Nephron progenitor cell (in vitro differentiated cells): ENCODE measurements at places on chromosomes 11 and 22.

GRCh38 chr22:36253523-36254490 is 874 bp downstream of the APOL1 start:
- H3K27ac ChIP-seq = no peak overlapping the region
- H3K4me1 ChIP-seq = peaks cover 19% of the 10 kb centered on the region
- peaks cover 22% of the 10 kb centered on the region for H3K27me3 ChIP-seq
- no peak for DNase-seq
- no peak overlapping the region for H3K4me3 ChIP-seq

DNA sequence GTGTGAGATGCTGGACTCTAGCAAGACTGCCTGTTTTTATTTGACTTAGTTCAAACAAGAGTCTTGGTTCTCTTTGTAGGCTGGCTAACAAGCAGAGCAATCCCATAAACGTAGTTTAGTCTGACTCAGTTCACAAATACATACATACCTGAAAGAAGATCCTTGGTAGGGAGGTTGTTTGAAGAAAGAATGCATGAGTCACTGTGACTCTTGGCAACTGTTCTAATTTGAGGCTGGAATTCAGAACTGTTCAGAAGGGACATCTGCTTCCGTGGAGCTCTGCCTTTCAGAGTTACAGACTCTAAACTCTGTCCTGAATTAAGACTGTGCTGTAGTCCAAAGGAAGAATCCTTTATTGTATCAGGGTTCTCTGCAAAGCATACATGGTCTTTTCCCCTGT is 32.2 kb downstream of the C2CD3 start:
- no peaks in the 10 kb centered on the region for H3K27me3 ChIP-seq
- H3K27ac ChIP-seq = peak overlapping the region; percentile 69
- peaks cover 5% of the 10 kb centered on the region for H3K4me1 ChIP-seq
- DNase-seq = no peak
- H3K4me3 ChIP-seq = no peak overlapping the region

- no peaks in the 10 kb centered on the region for H3K36me3 ChIP-seq
- H3K27ac ChIP-seq = no peak within 1 kb of the TSS
- H3K27me3 ChIP-seq = peaks cover 6% of the 10 kb centered on the region
These were observed at the start of gene EHF for GRCh38 chr11:34620820-34621792. EHF (plus strand) TSS chr11:34621093; CDS start chr11:34642631, 21,538 bp downstream.

DNA sequence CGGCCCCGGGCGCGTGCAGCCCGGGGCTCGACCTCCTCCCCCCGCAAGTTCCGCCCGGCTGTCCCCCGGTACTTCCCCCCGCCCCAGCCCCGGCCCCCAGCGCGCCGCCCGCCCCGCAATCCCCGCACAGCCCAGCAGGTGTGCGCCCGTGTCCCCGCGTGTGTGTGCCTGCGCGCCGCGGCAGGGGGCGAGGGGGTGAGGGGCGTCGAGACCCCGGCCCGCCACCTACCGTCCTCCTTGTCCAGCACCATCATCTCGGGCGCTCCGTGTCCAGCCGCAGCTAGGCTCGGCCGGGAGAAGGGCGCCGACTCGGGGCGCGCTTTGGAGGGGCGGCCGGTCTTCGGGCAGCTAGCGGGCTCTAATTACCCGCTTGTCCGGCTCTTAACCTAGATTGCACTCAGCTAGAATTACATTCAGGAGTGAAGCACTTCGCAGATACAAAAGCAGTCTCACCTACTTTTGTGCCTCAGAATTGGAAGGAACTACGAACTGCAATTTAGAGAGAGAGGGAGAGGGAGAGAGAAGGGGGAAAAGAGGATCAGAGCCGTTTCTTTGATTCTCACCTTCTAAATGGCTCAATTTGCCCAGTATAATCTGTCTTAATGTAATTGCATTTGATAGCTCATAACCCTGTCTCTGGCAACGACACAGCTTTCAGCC is 439 bp downstream of the LMO1 start:
- H3K4me1 ChIP-seq = peaks cover 11% of the 10 kb centered on the region
- peak; percentile 59 for DNase-seq
- H3K36me3 ChIP-seq = no peaks in the 10 kb centered on the region
- no peak overlapping the region for H3K27ac ChIP-seq

- peaks cover 15% of the 10 kb centered on the region for H3K27me3 ChIP-seq
- no peak overlapping the region for H3K27ac ChIP-seq
- H3K36me3 ChIP-seq = peaks cover 85% of the 10 kb centered on the region
- H3K4me3 ChIP-seq = no peak overlapping the region
These were observed 20.8 kb upstream of the DLAT start for GRCh38 chr11:112004389-112004788.

- H3K27me3 ChIP-seq = peaks cover 9% of the 10 kb centered on the region
- no peak overlapping the region for H3K27ac ChIP-seq
- no peak overlapping the region for H3K4me3 ChIP-seq
- DNase-seq = peak; percentile 41
These were observed 5.3 kb downstream of the ADA2 start for GRCh38 chr22:17213976-17214375.

GRCh38 chr11:121550247-121551030 is 97.7 kb upstream of the SORL1-AS1 start:
- peaks cover 18% of the 10 kb centered on the region for H3K4me1 ChIP-seq
- no peaks in the 10 kb centered on the region for H3K27me3 ChIP-seq
- H3K4me3 ChIP-seq = no peak overlapping the region
- no peak for DNase-seq
- H3K27ac ChIP-seq = no peak overlapping the region

DNA sequence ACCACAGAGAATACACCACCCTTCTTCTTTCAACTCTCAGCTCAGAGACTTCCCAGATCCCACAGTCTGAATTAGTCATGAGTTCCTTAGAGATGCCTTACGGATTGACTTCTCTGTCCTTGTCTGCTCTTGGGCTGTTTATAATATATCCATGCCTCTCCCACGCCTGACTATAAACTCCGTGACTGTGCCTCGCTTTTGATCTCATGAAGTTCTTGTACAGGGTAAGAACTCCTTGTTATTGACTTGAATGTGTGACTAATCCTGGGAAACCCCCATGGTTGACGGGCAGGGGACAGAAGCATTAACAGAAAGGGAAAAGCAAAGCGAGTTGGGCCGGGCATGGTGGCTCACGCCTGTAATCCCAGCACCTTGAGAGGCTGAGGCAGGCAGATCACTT is 62.4 kb upstream of the POU2AF1 start:
- no peak for DNase-seq
- peaks cover 30% of the 10 kb centered on the region for H3K27me3 ChIP-seq
- H3K36me3 ChIP-seq = no peaks in the 10 kb centered on the region
- H3K27ac ChIP-seq = no peak overlapping the region
- H3K4me1 ChIP-seq = peaks cover 28% of the 10 kb centered on the region

- DNase-seq = no peak
- H3K4me1 ChIP-seq = peaks cover 16% of the 10 kb centered on the region
- no peak overlapping the region for H3K4me3 ChIP-seq
- peaks cover 13% of the 10 kb centered on the region for H3K27me3 ChIP-seq
- H3K27ac ChIP-seq = no peak overlapping the region
These were observed 132.4 kb downstream of the PLEKHA7 start for GRCh38 chr11:16881766-16882165.

DNA sequence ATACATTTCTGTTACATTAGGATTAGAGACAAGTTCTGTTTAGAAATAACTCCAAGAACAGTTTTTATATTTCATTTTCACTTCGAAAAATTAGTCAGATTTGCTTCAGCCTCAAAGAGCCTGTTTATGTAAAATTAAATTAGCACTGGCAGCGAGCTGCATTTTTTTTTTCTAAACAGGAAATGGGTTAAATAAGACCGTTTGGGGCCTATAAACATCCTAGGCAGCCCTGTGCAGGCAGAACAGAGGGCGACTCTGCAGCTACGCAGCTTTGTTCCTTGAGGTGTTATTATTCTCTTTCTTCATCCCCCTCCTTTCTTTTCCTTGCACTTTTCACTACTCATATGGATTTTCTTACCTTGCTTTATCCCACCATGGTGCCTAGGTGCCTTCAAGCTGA is 48.7 kb downstream of the CWC15 start:
- no peak for DNase-seq
- H3K4me3 ChIP-seq = no peak overlapping the region
- H3K36me3 ChIP-seq = no peaks in the 10 kb centered on the region

DNA sequence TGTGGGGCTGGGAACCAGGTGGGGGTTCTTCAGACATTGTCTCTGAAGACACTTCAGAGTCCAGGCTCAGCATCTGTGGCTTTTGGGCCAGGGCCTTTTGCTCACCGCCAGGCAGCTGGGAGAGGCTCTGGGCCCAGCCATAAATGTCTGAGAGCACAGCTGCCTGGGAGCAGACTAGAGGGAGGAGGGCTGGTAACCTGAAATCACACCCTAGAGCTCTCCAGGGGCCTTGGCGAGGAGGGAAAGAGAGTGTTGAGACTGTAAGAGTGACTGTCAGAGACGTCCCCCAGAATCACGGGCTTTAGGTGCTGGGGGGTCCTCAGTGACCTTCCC is 4.1 kb downstream of the TRABD start:
- DNase-seq = no peak
- no peak overlapping the region for H3K4me3 ChIP-seq
- H3K4me1 ChIP-seq = peaks cover 34% of the 10 kb centered on the region
- H3K27me3 ChIP-seq = no peaks in the 10 kb centered on the region

- no peak overlapping the region for H3K27ac ChIP-seq
- no peak overlapping the region for H3K4me3 ChIP-seq
- peaks cover 6% of the 10 kb centered on the region for H3K27me3 ChIP-seq
- peaks cover 25% of the 10 kb centered on the region for H3K4me1 ChIP-seq
- no peaks in the 10 kb centered on the region for H3K36me3 ChIP-seq
These were observed 13.4 kb upstream of the P2RY2 start for GRCh38 chr11:73204711-73205121.

GRCh38 chr22:37431801-37432707 is 4.8 kb upstream of the ELFN2 start:
- no peaks in the 10 kb centered on the region for H3K36me3 ChIP-seq
- H3K27me3 ChIP-seq = peaks cover 46% of the 10 kb centered on the region
- peak overlapping the region; percentile 72 for H3K27ac ChIP-seq
- peak overlapping the region; percentile 35 for H3K4me3 ChIP-seq
- no peak for DNase-seq

DNA sequence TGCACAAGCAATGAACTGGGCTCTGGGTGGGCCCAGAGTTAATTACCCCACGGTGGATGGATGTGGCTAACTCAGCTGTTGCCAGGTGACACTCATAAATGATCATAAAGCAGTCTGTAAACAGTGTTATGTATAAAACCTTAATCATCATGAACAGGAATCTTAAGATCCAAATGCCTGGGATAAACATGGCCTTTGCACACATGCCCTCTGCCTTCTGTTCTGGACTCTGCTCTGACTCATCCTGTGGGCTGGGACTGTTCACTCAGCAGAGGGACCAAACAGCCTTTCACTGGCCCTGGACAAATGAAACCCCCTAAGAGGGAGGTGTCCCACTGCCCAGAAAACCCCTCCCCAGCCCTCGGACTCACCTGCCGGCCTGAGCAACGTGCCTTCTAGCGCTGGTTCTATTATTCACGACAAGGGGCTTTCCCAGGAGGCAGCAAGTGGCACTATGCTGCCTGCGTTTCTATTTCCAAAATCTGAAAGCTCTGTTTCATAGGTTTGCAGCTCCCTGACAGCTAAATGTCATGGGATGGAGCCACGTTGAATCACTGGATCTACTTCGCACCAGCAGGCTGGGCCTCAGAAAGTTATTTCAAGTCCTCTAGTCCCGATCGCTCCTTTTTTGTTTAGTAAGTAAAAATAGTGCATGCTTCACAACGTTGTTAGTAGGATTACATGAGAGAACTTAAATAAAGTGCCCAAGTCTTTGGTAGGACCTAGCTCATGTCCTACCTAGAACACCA is 53.0 kb downstream of the LARGE1 start:
- H3K27ac ChIP-seq = no peak overlapping the region
- H3K4me3 ChIP-seq = no peak overlapping the region
- no peaks in the 10 kb centered on the region for H3K36me3 ChIP-seq
- peaks cover 4% of the 10 kb centered on the region for H3K27me3 ChIP-seq
